ENCODE measurements at places on chromosomes 6 and 20. TPM values are rescaled to one million over a fixed set of nuclear protein-coding genes. Genes with fewer than 3 reads are reported as not detected.
A peak's percentile ranks its signal among the peaks of the same experiment; 100 is the strongest.

DNA sequence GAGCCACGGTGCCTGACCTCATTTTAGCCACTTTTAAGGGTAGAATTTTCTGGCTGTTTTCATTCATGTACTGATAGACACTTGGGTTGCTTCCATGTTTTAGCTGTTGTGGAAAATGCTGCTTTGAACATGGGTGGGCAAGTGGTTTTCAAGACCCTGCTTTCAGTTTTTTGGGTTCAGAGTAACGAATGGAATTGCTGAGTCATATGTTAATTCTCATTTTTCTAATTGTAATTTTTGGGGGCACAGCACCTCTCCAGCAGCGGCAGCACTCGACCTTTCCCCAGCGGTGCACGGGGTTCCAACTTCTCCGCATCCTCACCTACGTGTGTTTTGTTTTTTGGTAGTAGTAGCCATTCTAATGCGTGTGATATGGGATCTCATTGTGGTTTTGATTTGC, 5.4 kb downstream of the NQO2 start:
- H3K27ac ChIP-seq, result no peak overlapping the region
- no peaks in the 10 kb centered on the region for H3K27me3 ChIP-seq
- no peak for DNase-seq
- H3K4me3 ChIP-seq, result no peak overlapping the region
- H3K4me1 ChIP-seq, result no peaks in the 10 kb centered on the region

- H3K4me3 ChIP-seq, result no peak overlapping the region
- no peaks in the 10 kb centered on the region for H3K4me1 ChIP-seq
Measured at GRCh38 chr20:5364136-5364821, 47.5 kb upstream of the PROKR2 start.

GRCh38 chr20:44576297-44576696, 6.1 kb upstream of the PKIG start:
- no peaks in the 10 kb centered on the region for H3K4me1 ChIP-seq
- no peaks in the 10 kb centered on the region for H3K27me3 ChIP-seq
- H3K27ac ChIP-seq, result no peak overlapping the region
- H3K36me3 ChIP-seq, result no peaks in the 10 kb centered on the region

GRCh38 chr6:148869585-148869984, 122.8 kb downstream of the UST start:
- H3K27ac ChIP-seq, result no peak overlapping the region
- peaks cover 11% of the 10 kb centered on the region for H3K4me1 ChIP-seq
- no peaks in the 10 kb centered on the region for H3K36me3 ChIP-seq

- H3K4me3 ChIP-seq, result no peak overlapping the region
- no peak for DNase-seq
- no peaks in the 10 kb centered on the region for H3K4me1 ChIP-seq
- H3K27ac ChIP-seq, result no peak overlapping the region
Measured at GRCh38 chr6:64310214-64310613, 674.6 kb downstream of the PHF3 start.

GRCh38 chr6:132490478-132491204, 22.3 kb downstream of the STX7 start:
- no peak for DNase-seq
- no peaks in the 10 kb centered on the region for H3K36me3 ChIP-seq
- peak overlapping the region; percentile 77 for H3K27ac ChIP-seq

The RNF5 gene
- total RNA-seq, result 73.0 TPM

The SOD2 gene
- 205 TPM for total RNA-seq

GRCh38 chr6:137847748-137848147, 19.3 kb upstream of the TNFAIP3 start:
- H3K4me1 ChIP-seq, result peaks cover 5% of the 10 kb centered on the region
- no peak overlapping the region for H3K4me3 ChIP-seq
- no peaks in the 10 kb centered on the region for H3K36me3 ChIP-seq
- no peak overlapping the region for H3K27ac ChIP-seq
- DNase-seq, result no peak

- H3K27me3 ChIP-seq, result no peaks in the 10 kb centered on the region
- no peaks in the 10 kb centered on the region for H3K4me1 ChIP-seq
- H3K4me3 ChIP-seq, result no peak overlapping the region
- H3K27ac ChIP-seq, result no peak overlapping the region
Measured at GRCh38 chr6:163501439-163501838, 86.9 kb downstream of the QKI start.

DNA sequence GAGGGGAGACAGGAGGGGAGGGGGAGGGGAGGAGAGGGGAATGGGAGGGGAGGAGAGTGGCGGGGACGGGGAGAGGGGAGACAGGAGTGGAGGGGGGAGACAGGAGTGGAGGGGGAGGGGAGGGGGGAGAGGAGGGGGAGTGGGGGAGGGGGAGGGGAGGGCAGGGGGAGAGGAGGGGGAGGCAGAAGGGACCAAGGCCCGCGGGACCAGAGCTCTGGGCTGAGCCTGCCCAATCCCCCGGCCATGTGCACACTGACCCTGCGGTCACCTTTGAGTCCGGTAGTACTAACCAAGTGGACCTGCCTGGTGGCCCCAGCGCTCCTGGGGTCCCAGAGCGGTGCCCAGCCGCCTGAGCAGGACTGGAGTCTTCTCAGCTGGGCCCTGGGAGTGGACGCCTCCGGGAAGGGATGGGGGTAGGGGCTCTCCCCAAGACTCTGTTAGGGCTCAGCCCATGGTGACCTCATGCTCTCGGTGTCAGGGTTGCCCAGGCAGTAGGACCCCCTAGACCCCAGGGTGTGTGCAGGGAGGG, 471 bp upstream of the KCNQ2 start:
- no peak for DNase-seq
- peaks cover 6% of the 10 kb centered on the region for H3K4me1 ChIP-seq
- no peak overlapping the region for H3K4me3 ChIP-seq
- H3K27me3 ChIP-seq, result peaks cover 16% of the 10 kb centered on the region

The SRC gene
- total RNA-seq, result 67.4 TPM

- H3K4me1 ChIP-seq, result no peaks in the 10 kb centered on the region
- no peaks in the 10 kb centered on the region for H3K27me3 ChIP-seq
- H3K36me3 ChIP-seq, result no peaks in the 10 kb centered on the region
- no peak overlapping the region for H3K27ac ChIP-seq
Measured at GRCh38 chr6:110390404-110390803, 25.0 kb downstream of the DDO start.

DNA sequence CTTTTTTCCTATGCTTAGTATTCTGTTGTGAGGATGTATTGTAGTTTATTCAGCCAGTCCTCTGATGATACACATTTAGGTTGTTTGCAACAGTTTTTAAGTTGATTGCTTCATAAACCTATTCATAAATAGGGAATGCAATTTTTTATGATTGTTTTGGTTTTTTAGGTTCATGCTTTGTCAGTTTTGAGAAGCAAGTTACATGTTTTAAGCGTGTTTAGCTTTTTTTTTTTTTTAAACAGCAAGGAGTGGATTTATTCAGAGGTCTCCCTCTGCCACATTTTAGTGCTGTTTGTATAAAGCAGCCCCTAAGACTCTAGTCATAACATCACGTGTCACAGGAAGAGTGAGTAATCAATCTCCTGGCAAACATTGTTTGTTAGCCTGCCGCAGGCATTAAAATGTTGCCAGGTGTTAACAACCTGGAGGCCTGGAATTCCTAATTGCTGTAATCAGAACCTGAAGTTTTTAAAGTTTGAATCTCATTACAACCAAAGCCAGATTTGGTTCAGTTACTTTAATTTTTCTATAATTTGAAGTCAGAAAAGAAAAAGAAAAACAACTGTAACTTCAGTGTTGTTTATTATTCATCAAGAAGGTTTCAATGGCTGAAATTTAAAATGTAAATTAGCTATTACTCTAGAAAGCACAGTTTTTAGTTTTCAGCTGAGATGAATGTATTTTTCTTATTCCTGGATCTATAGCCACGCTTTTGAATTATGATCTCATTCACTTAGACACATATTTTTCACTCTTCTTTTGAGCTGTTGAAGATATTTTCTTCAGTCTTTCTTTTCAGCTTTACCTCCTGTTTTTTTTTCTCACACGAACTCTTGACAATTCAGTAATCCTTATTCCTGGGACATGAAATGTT, 59.2 kb downstream of the KCNS1 start:
- H3K27ac ChIP-seq, result no peak overlapping the region
- H3K36me3 ChIP-seq, result peaks cover 4% of the 10 kb centered on the region
- no peak for DNase-seq
- no peaks in the 10 kb centered on the region for H3K27me3 ChIP-seq
- H3K4me3 ChIP-seq, result no peak overlapping the region

GRCh38 chr6:72206606-72207005, 320.3 kb downstream of the RIMS1 start:
- no peaks in the 10 kb centered on the region for H3K36me3 ChIP-seq
- DNase-seq, result no peak
- H3K4me3 ChIP-seq, result no peak overlapping the region
- H3K27ac ChIP-seq, result no peak overlapping the region

The EYA4 gene
- total RNA-seq, result 6.2 TPM

GRCh38 chr6:18269717-18270116, 5.4 kb upstream of the DEK start:
- DNase-seq, result no peak
- no peak overlapping the region for H3K27ac ChIP-seq
- no peaks in the 10 kb centered on the region for H3K27me3 ChIP-seq
- H3K4me1 ChIP-seq, result no peaks in the 10 kb centered on the region
- no peak overlapping the region for H3K4me3 ChIP-seq
- no peaks in the 10 kb centered on the region for H3K36me3 ChIP-seq

The MYLK4 gene
- total RNA-seq, result not detected

- H3K36me3 ChIP-seq, result peaks cover 11% of the 10 kb centered on the region
- no peak overlapping the region for H3K27ac ChIP-seq
- DNase-seq, result no peak
- no peak overlapping the region for H3K4me3 ChIP-seq
Measured at GRCh38 chr20:54212226-54212625, 4.3 kb downstream of the PFDN4 start.

The CTAGE9 gene
- not detected for total RNA-seq

DNA sequence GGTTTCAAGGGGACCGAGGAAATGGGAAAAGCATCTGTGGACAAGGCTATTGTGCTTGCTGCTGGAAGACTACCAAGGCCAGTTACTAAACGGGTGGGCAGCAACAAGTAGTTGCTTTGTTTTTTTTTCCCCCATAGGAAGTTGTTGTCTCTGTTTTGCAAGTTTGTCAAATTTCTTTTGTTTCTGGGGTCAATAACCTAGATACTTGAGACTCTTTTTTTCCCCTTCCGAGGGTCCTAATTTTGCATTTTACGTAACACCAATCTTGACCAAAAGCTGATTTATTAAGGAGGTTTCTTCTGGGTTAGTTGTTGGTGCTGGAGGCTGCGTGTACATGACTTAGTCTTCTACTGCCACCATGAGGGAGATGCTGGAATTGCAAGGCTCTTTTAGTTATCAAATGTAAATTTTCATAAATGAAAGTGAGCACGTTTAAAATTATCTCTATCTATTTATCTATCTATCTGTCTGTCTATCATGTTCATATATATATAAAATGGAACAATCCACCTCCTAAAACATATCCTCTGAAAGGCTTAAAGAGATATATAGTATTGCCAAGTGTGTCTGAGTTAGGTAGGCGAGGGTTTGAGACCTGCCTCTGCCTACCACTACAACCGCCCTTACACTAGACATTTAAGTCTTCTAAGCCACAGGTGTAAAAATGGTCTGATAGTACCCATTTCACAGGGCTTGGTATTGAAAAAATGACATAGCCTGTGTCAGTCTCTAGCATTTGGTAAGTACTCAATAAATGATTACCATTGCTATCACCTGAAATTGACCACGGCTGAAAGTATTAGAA, 60.2 kb downstream of the GCLC start:
- DNase-seq, result peak; percentile 86
- H3K4me3 ChIP-seq, result no peak overlapping the region
- H3K27ac ChIP-seq, result no peak overlapping the region
- H3K4me1 ChIP-seq, result peaks cover 3% of the 10 kb centered on the region
- no peaks in the 10 kb centered on the region for H3K36me3 ChIP-seq
- H3K27me3 ChIP-seq, result no peaks in the 10 kb centered on the region

GRCh38 chr20:38222231-38222922, 38.2 kb downstream of the KIAA1755 start:
- peak; percentile 84 for DNase-seq
- peaks cover 8% of the 10 kb centered on the region for H3K4me1 ChIP-seq
- no peak overlapping the region for H3K27ac ChIP-seq
- H3K36me3 ChIP-seq, result peaks cover 14% of the 10 kb centered on the region
- H3K27me3 ChIP-seq, result no peaks in the 10 kb centered on the region
- no peak overlapping the region for H3K4me3 ChIP-seq

DNA sequence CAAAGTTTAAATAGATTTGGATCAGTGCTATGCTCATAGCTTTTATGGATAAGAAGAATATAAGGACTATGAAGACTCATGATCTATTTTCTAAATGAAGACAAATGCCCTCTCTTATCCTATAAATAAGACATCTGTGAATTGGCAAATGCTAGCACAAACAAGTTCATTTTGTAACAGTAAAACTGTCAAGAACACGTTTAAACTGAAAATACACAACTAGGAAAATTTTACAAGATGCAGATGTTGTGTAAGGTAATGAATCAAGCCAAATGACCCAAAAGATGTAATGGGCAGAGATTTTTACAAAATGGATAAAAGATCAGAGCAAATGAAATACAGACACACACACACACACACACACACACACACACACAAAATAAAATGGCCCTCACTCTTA, 180.5 kb downstream of the MOXD1 start:
- no peak for DNase-seq
- H3K36me3 ChIP-seq, result no peaks in the 10 kb centered on the region

- H3K4me3 ChIP-seq, result no peak overlapping the region
- no peak for DNase-seq
- H3K27ac ChIP-seq, result no peak overlapping the region
- H3K36me3 ChIP-seq, result peaks cover 16% of the 10 kb centered on the region
- H3K4me1 ChIP-seq, result no peaks in the 10 kb centered on the region
Measured at GRCh38 chr6:17612048-17612447, 11.9 kb downstream of the FAM8A1 start.

- H3K36me3 ChIP-seq, result peaks cover 6% of the 10 kb centered on the region
- H3K27me3 ChIP-seq, result no peaks in the 10 kb centered on the region
- no peak for DNase-seq
- no peak overlapping the region for H3K27ac ChIP-seq
Measured at GRCh38 chr20:48684501-48685041, 143.2 kb downstream of the PREX1 start.

DNA sequence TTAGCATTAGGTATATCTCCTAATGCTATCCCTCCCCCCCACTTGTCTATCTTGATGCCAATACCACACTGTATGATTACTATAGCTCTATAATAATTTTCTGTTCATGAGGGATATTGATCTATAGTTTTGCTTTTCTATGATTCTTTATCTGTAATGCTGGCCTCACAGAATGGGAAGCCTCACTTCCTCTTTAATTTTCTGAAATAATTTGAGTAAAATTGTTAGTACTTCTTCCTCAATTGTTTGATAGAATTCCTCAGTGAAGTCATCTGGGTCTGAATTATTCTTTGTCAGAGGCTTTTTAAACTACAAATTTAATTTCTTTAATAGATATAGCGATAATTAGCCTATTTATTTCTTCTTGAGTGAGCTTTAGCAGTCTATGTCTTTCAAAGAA, 31.2 kb downstream of the SIRPD start:
- H3K27ac ChIP-seq, result no peak overlapping the region
- no peaks in the 10 kb centered on the region for H3K36me3 ChIP-seq
- H3K4me3 ChIP-seq, result no peak overlapping the region

- no peaks in the 10 kb centered on the region for H3K27me3 ChIP-seq
- no peak overlapping the region for H3K4me3 ChIP-seq
- H3K36me3 ChIP-seq, result peaks cover 20% of the 10 kb centered on the region
- H3K4me1 ChIP-seq, result no peaks in the 10 kb centered on the region
Measured at GRCh38 chr6:133989525-133989924, 36.5 kb downstream of the TBPL1 start.

- no peaks in the 10 kb centered on the region for H3K4me1 ChIP-seq
- no peak overlapping the region for H3K4me3 ChIP-seq
- no peak for DNase-seq
- no peak overlapping the region for H3K27ac ChIP-seq
- no peaks in the 10 kb centered on the region for H3K36me3 ChIP-seq
Measured at GRCh38 chr6:137655291-137655690, 161.1 kb upstream of the OLIG3 start.
